ENCODE measurements at places on chromosomes 7 and 10.

GRCh38 chr10:104928734-104929133, 287.6 kb downstream of the SORCS3 start:
- DNase-seq, result no peak

DNA sequence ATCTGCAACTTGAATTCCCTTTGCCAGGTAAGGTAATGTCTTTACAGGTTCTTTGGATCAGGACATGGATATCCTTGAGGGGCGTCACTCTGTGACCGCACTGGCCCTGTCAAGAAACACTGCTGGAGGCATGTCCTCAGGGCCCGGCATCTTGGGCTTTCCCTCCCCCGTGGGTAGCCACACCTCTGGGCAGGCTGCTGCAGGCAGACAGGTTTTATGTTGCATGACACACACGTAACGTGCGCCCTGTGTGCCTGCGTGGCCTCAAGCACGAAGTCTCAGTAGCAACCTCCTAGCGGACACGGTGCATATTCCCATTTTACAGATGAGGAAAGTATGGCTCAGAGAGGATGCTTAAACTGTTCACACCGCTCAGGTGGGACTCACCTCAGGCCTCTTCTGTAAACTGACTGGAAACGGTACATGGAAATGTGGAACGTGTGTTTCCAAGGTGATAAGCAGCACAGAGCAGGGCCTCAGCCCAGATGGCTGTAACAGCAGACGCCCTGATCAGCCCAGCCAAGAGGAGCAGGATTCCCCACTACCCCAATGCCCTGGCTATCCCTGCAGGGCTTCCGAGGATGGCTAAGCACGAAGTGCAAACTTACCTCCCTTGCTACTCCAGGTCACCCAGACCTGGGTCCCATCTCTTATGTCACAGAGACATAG, 553.6 kb downstream of the TCERG1L start:
- DNase-seq, result no peak

DNA sequence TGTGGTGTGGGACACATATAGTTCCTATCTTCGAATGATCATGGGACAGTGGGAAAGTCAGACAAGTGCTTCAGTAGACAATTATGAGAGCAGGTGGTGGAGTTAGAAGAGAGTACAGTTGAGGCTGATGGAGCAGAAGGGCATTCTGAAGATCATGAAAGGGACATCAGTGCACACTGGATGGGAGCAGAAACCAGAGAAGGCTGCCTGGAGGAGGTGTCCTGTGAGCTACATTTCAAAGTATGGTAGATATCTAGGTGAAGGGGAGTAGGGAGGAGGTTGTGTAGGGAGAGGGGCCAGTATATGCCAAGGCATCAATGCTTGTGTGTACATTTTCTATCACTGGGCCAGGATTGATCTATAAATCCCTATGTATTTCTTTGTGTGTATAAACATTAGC, 100.2 kb upstream of the PDCD4 start:
- no peak for DNase-seq

DNA sequence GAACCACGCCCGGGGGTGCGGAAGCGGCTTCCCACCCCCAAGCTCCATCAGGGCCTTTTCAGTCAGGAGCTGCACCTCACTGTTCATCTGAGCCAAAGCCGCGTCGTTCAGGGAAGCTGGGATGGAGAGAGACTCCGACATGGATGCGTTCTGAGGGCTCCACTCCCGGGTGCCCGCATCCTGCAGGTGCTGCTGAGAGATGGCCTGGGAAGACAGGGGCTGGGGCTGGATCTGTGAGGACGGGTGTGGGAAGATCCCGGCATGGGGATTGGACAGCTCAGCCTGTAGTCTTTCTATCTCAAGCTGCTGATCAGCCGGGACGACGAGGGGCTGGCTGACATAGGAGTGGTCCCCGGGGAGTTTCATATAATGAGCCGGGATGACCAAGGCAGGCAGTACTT, 45.0 kb upstream of the NMT2 start:
- DNase-seq, result no peak

GRCh38 chr7:104657134-104657533, 328.7 kb downstream of the LHFPL3 start:
- DNase-seq, result no peak

DNA sequence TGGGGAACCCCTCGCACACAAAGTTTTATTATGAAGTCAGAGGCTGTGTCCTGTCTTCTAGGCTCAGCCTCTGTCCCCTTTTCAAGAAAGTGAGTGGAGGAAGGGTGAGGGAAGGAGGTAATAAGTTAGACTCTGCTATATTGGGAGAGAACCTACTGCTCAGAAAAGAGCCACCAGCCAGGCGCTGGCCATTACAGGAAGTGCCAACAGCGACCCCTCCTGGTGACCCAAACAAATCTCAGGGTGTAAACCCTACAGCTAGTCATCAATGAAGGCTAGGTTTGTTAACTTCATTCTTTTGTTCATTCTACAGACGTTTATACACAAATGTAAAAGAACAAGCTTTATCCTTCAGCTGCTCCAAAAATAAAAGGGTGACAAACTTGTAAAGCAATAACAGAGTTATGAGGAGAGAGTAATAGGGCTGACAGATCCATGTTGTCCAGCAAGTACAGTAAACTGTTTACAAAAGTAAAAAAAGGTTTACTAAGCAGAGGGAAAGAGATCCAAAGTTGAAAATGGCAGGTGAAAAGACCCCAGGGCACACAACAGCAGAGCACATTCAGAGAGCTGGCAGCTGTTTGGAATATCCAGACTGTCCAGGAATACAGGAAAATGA, 82.7 kb downstream of the FAM204A start:
- DNase-seq, result peak; percentile 1

DNA sequence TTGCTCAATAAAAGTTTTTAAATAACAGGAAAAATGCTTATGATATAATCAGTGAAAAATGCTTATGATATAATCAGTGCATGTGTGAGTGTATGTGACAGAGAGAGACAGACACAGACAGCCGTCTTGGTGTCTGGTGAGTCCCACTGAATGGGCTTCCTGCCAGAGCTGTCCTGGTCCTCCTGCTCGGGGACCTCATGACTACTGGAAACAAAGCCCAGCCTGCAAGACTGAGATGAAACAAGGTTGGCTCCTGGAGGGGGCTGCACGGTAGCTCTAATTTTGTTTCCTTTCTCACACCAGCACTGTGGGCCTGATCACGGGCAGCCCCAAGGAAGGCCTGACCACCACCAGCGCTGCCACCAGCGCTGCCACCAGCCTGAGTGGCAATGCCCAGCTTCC, 57.3 kb downstream of the NRP1 start:
- DNase-seq, result no peak

GRCh38 chr10:26841733-26842317, 18.9 kb downstream of the ABI1 start:
- no peak for DNase-seq

DNA sequence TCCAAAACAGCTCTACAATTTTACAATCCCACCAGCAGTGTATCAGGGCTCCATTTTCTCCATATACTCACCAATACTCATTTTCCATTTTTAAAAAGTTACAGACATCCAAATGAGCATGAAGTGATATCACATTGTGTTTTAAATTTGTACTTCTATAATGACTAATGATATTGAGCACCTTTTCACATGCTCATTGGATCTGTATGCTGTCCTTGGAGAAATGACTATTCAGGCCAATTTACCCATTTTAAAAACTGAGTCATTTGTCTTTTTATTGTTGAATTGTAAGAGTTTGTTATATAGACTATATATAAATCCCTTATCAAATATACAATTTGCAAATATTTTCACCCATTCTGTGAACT, 162.0 kb downstream of the MAGI2 start:
- no peak for DNase-seq

DNA sequence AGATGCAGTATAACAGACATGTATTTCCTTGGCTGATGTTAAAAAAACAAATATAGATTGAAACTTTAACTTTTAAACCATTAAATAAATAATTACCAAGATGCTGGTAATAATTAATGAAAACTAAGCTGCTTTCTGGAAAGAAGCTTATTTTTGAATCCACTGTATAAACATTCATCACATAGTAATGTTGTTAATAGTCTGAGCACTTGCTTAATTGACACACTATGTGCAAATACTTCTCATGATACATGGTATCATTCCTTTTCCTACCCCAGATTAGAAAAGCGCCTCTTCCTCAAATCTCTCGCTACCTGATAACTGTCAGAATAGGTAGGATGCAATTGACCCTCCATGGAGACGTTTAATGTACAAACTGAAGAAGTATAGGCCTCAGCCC, 15.0 kb upstream of the COL28A1 start:
- no peak for DNase-seq

GRCh38 chr10:48604991-48605508, at the start of gene ARHGAP22:
ARHGAP22 (minus strand) TSS chr10:48605073; CDS start chr10:48604796, 277 bp downstream.
- DNase-seq, result no peak

- DNase-seq, result no peak
These were observed 31.5 kb upstream of the KMT2E start for GRCh38 chr7:104982308-104983075.

DNA sequence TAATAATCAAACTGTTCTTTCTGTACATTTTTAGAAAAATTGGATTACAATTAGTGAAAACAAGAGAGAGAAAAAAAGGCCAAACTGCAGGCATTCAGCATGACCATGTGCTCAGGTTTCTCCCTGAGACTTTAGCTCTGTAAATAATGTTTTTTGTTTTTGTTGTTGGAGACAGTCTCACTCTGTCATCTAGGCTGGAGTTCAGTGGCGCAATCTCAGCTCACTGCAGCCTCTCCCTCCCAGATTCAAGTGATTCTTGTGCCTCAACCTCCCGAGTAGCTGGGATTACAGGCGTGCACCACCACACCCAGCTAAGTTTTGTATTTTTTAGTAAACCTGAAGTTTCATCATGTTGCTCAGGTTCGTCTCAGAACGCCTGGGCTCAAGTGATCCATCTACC, 23.0 kb downstream of the BZW2 start:
- no peak for DNase-seq

- DNase-seq, result no peak
These were observed 612.9 kb downstream of the DNAJB6 start for GRCh38 chr7:157949711-157950110.

- no peak for DNase-seq
These were observed 18.6 kb upstream of the IFIT2 start for GRCh38 chr10:89283025-89283935.

- no peak for DNase-seq
These were observed 15.0 kb downstream of the GIMAP8 start for GRCh38 chr7:150465414-150465813.

- DNase-seq, result no peak
These were observed 133.3 kb downstream of the MPP7 start for GRCh38 chr10:28169525-28169924.

DNA sequence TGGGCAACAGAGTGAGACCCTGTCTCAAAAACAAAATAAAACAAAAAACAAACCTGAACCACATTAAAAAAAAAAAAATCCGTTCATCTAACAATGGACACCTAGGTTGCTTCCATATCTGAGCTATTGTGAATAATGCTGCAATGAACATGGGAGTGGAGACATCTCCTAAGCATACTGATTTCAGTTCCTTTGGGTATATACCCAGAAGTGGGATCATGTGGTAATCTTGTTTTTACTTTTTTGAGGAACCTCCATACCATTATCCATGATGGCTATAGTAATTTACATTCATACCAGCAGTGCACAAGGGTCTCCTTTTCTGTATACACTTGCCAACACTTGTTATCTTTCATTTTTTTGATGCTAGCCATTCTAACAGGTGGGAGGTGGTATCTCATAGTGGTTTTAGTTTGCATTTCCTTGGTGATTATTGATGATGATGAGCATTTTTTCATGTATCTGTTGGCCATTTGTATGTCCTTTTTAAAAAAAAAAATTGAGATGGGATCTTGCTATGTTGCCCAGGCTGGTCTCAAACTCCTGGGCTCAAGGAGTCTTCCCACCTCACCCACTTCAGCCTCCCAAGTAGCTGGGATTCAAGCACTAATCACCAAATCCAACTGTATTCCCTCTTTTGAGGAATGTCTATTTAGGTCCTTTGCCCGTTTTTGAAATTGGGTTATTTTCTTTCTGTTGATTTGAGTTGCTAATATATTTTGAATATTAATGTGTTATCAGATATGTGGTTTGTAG, 17.5 kb downstream of the CDK13 start:
- no peak for DNase-seq

DNA sequence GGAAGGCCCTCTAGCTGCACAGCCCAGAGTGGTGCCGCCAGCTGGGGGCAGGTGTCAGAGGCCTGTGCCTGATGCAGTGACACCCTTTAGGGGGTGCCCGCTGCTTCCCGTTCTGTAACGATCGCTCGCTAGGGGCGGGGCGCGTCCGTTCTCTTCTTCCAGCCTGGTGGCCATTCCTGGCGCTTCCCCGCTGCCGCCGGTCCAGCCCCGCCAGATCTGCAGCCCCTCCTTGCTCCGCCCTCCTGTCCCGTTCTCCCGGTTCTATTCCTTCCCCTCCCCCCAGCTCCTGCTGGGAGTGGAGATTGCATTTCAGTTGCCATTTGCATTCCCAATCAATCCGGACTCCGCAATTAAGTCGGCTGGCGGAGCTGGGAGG, 39.2 kb downstream of the AGAP3 start:
- DNase-seq, result no peak

DNA sequence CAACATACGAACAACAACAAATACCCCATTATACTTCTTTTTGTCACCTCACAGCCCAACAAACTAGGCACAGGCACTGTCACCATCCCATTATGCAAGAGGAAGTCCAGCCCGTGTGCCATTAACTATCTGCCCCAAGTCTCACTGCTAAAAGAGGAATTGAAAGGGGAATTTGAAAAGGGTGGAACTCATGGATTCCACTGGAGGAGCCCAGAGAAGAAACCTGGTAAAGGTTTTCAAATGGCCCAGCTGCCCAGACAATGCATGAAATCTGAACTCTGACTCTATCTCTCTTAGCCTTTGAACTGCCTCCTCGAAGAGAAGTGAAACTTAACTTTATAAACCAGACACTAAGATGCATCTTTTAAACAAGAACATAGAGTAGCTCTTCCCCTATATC, 130.0 kb downstream of the PLXNA4 start:
- no peak for DNase-seq

DNA sequence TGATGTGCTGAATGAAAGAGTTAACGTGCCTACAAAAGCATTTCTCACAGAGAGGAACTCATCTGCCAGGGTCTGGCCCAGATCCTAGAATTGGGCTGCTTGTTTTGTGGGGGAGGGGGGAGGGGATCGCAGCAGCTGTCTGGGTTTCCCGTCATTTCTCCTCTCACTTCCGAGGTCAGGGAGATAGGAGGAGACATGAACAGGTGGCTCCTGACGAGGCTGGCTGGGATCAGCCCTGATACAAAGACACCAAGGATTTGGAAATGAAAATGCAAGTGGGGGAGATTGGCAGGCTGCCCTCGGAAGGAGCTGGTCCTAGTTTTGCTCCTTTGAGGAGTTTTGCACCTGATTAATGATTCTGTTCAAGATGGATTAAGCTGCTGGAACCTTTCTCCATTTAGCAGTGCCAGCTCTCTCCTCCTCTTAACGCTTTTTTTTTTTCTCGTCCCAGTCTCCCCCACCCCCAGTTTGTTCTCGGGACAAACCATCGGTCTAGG, 86.8 kb upstream of the KMT2C start:
- DNase-seq, result peak; percentile 2

Measured in HL-60 (cell line).